ENCODE measurements at places on chromosomes 7 and 10.

GRCh38 chr7:2512179-2512661 is 7.4 kb upstream of the LFNG start:
- no peak for DNase-seq

- DNase-seq: no peak
Measured at GRCh38 chr10:675532-675931, 13.9 kb downstream of the DIP2C start.

GRCh38 chr10:86957471-86958115 is at the start of gene MMRN2:
Gene MMRN2, minus strand, starts transcription at chr10:86957615. Its CDS starts 74 bp downstream, at chr10:86957541.
- no peak for DNase-seq

DNA sequence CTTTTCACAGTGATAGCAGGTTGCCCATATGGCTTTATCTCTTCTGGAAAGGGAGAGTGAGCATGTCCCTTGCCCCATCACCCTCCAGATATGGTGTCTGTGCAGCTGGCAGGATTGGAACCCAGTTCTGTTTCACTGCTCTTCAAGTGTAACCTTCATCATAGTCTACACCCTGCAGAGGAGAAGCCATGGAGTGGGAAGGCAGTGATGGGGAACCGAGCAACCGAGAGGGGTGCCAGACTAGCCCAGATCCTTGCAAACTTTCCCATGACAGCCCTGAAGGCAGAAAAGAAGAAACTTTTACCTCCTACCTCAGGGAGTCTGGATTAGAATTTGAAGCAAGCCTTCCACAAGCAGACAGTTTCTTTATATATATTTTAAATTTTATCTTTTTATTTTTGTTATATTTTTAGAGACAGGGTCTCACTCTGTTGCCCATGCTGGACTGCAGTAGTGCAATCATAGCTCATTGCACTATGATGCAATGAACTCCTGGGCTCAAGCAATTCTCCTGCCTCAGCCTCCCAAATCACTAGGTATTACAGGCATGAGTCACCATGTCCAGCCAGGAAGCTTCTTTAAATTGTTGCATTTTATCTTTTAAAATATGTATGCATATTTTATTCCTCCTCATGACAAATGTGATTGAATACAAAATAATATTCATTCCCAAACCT is 133.3 kb downstream of the KCNMA1 start:
- no peak for DNase-seq

GRCh38 chr10:103262229-103262628 is 14.7 kb upstream of the INA start:
- no peak for DNase-seq

DNA sequence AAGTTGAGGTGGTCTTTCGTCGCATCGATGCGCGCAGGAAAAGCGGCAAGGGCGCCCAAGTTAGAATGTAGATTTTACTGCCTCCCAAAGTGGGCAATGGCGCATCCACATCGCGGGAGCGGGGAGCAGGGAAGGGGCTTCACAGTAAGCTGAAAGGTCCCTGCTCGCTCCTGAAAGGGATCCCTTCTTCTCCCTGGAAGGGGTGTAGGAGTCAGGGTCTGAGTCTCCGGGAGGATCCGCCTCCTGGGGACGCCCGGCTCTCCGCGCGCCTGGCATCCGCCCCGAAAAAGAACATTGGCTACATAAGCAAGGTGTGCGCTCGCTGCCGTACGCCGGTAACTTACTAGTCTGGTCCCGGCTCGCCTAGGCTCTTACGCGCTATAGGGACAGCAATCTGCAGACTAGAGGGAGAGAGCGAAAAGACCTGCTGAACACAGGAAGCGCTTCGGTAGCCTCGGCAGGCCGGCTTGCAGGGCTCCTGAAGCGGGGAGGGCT is 804 bp downstream of the UNC5B start:
- peak; percentile 83 for DNase-seq

DNA sequence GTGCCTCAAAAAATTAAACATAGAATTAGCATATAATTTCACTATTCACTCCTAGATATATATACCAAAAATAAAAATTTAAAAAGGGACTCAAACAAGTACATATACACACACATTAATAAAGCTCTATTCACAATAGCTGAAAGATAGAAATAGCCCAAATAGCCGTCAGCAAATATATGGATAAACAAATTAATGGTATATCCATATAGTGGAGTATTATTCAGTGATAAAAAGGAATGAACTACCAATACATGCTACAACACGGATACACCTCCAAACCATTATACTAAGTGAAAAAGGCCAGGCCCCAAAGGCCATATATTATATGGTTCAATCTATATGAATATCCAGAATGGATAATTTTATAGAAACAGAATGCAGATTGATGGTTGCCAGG is 414.6 kb upstream of the LRGUK start:
- DNase-seq: no peak

GRCh38 chr10:78702186-78702585 is 366.6 kb upstream of the ZMIZ1 start:
- DNase-seq: no peak

DNA sequence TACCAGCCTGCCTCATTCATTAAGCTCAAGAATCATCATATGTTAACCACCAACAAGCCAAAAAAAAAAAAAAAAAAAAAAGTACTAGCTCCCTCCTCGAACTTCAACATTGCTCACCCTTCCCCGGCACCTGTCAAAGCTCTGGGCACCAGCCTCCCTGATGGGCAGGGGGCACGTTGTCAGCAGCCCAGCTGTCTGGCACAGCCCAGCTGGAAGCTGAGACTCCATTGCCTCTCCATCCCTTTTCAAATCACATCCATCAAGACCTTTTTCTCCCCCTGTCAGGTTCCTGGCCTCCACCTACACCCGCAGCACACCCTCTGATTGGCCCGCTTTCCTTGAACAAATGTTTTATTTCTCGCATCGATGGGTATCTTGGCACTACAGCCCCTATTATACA is 913.3 kb upstream of the AUTS2 start:
- DNase-seq: no peak

DNA sequence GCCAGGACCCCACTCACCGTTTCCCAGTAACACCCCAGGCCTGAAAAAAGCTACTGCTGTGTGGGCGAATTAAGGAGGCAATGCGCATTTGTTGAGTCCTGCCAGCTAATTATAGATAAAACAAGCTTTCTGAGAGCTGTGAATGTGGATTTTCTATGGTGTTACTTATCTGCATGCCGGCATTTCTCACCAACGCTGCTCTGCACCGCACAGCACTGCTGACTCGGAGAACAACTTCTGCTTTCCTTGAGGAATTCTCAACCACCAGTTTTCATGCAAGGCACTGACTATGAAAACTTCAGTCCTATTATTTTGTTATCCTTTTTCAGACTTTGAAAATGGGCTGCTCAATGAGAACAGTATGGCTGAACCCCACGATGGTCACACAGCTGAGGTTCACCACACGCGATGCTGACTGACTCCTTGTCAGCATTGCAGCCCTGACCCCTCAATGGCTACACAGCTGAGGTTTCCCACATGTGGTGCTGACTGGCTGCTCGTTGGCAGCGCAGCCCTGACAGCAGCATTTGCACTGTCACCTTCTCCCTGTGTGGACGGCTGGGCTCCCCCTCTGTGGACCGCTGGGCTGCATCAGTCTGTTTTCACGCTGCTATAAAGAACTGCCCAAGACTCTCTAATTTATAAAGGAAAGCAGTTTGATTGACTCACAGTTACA is 190.6 kb downstream of the DIP2C start:
- no peak for DNase-seq

GRCh38 chr7:30842542-30843451 is 68.9 kb upstream of the AQP1 start:
- DNase-seq: peak; percentile 42

GRCh38 chr10:113648478-113648877 is 15.4 kb downstream of the NRAP start:
- peak; percentile 41 for DNase-seq

DNA sequence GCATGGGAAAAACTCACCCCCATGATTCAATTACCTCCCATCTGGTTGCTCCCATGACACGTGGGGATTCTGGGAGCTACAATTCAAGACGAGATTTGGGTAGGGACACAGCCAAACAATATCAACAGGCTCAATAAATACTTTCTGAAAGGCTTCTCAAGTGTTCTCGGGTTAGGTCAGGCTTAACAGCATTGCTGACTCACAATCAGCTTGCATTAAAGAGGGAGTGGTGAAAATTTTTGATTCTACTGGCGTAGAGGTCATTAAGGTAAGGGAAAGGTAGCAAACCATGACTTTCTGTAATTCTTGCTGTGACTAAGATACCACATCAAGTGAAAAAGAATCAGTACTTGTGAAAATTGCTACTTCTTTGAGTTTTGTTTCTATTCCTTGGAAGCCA is 126.4 kb downstream of the JCAD start:
- no peak for DNase-seq

DNA sequence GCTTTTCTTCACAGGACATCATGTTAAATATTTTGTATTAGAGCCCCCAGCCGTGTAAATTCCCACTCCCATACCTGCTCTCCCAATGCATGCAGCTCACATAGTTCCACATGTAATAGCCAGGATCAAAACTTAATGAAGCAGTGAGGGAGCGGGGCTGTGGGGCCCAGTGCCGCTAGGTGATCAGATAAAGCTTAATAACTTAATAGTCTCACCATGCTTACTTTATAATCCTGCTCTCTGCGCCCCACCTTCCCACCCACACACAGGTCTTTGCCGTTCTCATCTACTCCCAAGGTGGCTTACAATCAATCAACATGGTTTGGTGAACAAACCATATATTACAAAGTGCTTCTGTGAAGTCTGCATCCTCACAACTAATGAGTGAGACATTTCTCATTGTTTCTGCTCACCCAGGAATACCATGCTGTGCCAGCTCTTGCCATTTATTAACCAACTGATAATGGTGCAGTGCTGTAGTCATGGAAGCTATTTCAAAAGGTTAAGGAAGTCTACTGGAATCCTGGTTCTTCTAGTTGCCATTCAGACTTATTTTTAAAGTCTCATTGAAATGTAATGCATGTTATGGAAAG is 156.4 kb downstream of the CTTNBP2 start:
- no peak for DNase-seq

Measured in eye (tissue), 1 donor.